ENCODE measurements at places on chromosomes 3 and 15. TPM values are rescaled to one million over a fixed set of nuclear protein-coding genes. Genes with fewer than 3 reads are reported as not detected.

GRCh38 chr3:89372456-89372855 lies 265.0 kb downstream of the EPHA3 start:
- no peak for DNase-seq

Gene POPDC2
- total RNA-seq = not detected

Gene ITIH4
- 0.69 TPM for total RNA-seq

- DNase-seq = peak; percentile 2
Measured at GRCh38 chr3:106086636-106087035, 217.8 kb upstream of the CBLB start.

Gene ADGRG7
- total RNA-seq = not detected

GRCh38 chr15:101116681-101116976 lies 135.2 kb downstream of the CHSY1 start:
- DNase-seq = no peak

Gene AADACL2
- not detected for total RNA-seq

Gene SLITRK3
- 0.03 TPM for total RNA-seq

GRCh38 chr3:134027631-134028030 lies 2.1 kb downstream of the SLCO2A1 start:
- no peak for DNase-seq

DNA sequence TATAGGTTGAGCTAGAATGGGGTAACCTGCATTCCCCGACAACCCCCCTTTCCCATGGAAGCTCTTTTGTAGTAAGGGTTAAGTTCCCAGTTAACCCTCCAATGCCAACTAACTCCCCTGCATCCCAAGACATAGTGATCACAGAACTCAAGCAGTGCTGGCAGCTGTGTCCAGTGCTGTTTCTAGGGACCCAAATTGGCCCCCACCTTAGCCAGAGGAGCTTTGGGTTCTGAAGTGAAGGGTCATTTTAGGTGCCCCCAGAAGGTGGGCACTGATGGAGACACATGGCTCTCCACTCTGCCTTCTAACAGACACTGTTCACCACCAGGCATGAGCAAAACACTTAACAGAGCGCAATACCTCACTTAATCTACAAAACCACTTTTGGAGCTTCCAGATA lies 7.1 kb downstream of the FBXL22 start:
- no peak for DNase-seq
